ENCODE measurements at places on chromosomes 2 and 18.

GRCh38 chr2:28339516-28340175, 53.0 kb upstream of the FOSL2 start:
- no peak for DNase-seq

- no peak for DNase-seq
Observed at GRCh38 chr2:129877289-129877741, 102.2 kb upstream of the RAB6C start.

- peak; percentile 60 for DNase-seq
Observed at GRCh38 chr18:61949946-61950345, 57.1 kb upstream of the RNF152 start.

DNA sequence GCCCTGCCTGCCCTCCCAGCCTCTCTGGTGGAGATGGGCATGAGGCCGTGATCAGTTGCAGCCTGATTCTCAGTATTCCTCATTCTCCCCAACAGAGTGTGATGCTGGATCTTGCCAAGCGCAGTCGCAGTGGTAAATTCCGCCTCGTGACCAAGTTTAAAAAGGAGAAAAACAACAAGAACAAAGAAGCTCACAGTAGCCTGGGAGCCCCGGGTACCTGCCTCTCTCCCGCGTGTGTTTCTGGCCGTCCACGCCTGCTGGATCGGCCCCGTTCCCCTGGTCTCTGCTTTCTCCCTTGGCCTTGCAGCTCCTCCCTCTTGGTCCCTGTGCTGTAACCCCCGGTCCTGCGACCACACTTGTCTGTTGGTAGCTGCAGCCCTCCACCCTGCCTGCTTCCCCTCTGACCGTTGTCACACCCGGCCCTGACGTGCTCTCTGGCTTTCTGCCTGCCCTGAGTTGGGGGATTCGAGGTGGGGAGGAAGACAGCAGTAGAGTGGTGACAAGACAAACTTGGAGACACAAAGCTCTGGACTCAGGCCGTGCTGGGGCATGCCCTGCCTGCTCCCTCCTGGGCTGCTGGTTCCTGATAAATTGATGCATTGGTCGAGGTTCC, 99.5 kb downstream of the USP40 start:
- no peak for DNase-seq

DNA sequence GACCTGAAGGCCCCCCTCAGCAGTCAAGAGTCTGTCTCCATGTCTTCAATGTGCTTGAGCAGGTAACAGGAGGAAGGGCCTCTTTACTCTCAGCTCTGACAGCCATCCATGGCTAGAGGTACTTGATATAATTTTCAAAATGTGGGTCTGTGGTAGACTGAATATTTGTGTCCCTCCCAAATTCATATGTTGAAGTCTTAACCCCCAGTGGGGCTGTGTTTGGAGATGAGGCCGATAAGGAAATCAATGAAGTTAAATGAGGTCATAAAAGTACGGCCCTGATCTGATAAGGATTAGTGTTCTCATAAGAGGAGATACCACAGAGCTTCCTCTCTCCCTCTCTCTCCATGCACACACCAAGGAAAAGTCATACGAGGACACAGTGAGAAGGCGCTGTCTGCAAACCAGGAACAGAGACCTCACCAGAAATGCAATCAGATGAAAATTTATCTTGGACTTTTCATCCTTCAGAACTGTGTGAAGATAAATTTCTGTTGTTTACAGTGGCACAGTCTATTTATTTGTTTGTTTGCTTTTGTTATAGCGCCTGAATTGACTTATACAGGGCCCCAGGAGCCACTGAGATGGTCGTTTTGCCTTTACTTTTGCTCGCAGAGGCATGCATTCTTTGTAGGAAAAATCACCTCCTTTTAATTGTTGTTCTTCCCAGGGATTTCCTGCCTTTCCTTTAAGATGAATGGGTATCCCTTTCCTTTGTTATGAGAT, 274.8 kb upstream of the TRIB2 start:
- DNase-seq, result no peak
